ENCODE measurements at places on chromosomes 4 and X.
A peak's percentile ranks its signal among the peaks of the same experiment; 100 is the strongest.

- no peak for DNase-seq
These were observed 50.2 kb downstream of the JAKMIP1 start for GRCh38 chr4:6150046-6150735.

GRCh38 chr4:41640906-41641305 is 102.9 kb downstream of the LIMCH1 start:
- no peak for DNase-seq

- no peak for DNase-seq
These were observed 28.6 kb downstream of the BEX3 start for GRCh38 chrX:103405009-103405333.

DNA sequence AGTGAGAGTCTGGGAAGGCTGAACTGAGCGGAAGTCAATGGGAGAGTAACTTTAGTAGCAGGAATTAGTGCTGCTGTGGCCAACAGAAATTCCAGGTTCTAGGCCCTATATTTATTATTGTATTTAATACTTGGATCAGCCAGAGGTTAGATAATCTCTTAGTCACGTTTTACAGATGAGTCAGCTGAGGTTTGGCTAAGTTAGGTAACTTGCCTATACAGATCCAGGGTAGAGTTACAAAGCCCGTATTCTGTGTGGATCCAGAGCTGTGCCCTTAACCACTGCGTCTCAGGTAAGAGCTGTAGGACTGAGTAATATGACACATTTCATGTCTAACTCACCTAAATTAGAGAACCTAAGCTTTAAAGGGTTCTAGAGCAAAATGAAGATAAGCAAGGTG is 20.5 kb downstream of the PSMD10 start:
- DNase-seq: no peak

DNA sequence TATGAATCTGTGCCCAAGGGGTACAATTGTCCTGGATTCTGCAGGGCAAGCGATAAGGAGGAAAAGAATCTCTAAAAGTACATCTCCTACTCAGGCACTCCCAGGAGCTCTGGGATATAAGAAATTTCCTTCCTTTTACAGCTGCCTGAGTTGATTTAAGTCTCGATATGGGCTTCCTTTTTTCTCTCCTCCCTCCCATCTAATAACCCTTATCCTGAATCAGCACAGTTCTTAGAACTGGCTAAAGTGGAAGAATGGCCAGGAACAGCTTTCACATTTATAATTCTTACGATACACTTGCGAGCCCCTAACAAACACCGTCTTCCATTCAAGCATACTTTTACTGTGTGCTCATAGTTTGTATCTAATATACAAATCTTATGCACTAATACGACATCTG is 21.2 kb downstream of the LRP2BP start:
- no peak for DNase-seq

DNA sequence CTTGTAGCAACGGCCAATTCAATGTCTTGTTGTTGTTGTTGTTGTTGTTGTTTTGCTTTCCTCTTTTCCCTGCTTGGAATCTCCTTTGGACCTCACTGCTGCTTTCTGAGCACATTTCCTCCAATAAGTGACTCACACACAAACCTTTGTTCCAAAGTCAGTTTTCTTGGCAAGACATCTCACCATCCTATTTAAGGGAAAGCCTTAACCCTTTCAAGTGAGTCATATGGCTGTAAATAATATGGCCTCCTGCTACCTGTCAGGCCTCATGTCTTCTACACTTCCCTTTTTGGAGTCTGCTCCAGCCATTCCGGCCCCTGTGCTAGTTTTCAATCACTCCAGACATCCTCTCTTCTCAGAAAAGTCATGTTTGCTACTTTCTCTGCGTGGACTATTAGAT is 79.5 kb upstream of the MAGEB10 start:
- no peak for DNase-seq

- no peak for DNase-seq
These were observed 19.1 kb upstream of the CXCL3 start for GRCh38 chr4:74057588-74057987.

DNA sequence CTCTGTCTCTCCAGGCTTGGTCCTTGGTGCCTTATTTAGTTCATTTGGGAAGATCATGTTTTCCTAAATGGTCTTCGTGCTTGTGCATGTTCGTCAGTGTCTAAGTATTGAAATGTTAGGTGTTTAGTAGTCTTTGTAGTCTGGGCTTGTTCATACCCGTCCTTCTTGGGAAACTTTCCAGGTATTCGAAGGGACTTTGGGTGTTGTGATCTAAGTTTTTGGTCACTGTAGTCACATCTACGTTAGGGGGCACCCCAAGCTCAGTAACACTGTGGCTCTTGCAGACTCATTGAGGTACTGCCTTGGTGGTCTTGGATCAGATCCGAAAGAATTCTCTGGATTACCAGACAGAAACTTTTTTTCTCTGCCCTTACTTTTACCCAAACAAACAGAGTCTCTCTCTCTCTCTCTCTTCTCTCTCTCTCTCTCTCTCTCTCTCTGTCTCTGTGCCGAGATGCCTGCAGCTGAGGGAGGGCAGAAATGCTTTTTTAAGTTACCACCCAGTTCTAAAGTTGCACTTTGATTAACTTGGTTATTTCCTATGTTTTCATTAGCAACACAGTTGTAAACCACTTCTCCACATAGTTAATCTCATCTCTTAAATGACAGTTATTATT is 67.6 kb upstream of the SLC7A3 start:
- DNase-seq: peak; percentile 35

- no peak for DNase-seq
These were observed 19.3 kb downstream of the SEC24D start for GRCh38 chr4:118816538-118817177.

- no peak for DNase-seq
These were observed 44.2 kb upstream of the RHOH start for GRCh38 chr4:40152637-40153036.

DNA sequence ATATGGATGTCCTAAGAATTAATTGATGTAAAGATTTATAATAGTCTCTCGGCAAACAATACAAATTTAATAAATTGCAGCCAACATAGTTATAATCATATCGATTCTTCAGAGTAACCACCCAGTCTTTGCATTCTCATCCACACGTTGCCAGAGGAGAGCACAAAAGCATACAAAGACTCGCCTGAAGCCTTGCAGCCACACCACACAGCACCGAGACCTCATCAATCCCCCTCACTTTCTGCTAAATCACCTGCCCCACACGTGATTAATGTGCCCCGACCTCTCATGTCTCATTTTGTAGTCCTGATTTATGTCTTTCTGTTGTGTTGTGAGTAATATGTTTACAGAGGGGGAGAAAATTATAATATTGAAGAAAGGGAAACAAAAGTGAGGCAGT is 510.4 kb downstream of the TRIML1 start:
- no peak for DNase-seq

GRCh38 chr4:138190452-138190858 is 51.7 kb downstream of the SLC7A11 start:
- DNase-seq: no peak

DNA sequence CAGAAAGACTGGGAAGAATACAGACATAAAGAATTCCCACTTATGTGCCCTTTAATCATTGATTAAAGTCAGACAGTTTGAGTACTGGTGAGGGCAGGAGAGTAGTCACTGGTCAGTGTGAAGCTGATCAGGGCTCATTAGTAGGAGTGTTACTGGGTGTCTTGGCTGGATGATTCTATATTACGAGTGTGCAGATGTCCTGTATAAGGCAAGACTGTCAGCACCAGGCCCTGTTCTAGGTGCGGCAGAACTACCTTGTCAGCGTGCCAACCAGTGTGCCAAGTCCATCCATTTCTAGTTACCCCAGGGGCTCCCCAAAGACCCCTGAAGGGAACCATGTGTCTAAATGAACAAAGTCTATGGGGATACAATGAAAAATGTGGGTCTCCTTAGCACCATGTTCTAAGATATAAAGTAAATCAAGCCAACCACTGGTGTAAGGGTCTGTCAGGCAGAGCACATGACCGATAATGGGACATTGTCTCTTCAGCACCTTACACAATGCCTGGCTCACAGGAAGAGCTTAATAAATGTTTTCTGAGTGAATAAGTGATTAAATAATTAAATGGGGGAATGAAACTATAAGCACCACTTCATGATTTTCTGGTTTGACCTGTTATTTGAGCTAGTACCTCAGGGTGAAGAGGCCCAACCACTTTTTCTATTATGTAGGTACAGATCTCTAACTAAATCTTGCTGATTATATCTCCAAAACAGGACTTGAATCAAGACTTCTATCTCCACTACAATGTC is 205.0 kb downstream of the CAMK2D start:
- DNase-seq: no peak

- DNase-seq: no peak
These were observed 1577.7 kb upstream of the TENM3 start for GRCh38 chr4:180665481-180665880.

GRCh38 chr4:174595141-174595929 is 73.0 kb upstream of the HPGD start:
- DNase-seq: no peak

GRCh38 chr4:3781193-3781886 is 15.2 kb downstream of the ADRA2C start:
- DNase-seq: no peak

DNA sequence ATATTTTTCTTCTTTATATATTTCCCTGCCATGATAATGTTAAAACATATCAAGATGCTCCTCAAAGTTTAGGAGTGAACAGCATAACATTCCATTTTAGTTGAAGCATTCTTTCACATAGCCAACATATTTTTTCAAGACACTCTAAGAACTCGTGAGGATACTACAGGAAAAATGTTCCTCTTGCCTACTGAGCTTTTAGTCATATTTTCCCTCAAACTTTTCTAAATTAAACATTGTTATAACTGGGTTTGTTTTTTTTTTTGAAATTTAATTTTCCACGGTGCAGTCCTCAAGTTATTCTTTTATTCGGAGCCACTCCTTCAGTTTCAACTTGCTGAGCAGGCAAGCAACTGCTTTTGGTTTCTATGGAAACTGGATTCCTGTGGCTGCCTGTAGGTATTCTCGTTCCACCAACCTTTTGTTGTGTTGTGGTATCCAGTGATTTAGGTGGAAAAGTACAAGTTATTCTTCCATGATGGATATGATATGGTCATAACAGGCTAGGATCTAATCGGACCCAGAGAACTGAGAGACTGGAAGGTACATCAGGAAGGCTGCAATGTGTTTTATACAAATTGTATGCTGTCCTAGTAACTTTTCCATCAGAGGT is 248.0 kb downstream of the TRIML1 start:
- peak; percentile 20 for DNase-seq

DNA sequence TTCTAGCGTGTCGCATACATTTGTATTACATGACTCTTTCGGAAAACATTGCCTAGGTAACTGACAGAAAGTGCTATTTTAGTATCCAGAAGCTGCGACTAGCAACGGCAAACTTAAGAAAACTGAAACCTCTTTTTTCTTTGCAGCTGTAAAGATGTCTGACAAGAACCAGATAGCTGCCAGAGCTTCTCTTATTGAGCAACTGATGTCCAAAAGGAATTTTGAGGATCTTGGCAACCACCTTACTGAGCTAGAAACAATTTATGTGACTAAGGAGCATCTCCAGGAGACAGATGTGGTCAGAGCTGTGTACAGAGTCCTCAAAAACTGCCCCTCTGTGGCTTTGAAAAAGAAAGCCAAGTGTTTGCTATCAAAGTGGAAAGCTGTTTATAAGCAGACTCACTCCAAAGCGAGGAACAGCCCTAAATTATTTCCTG is 9.4 kb downstream of the TCEANC start:
- no peak for DNase-seq

- no peak for DNase-seq
These were observed 553.8 kb upstream of the GNPDA2 start for GRCh38 chr4:45280121-45280520.
